ENCODE measurements at places on chromosomes 2 and 18.

- H3K4me1 ChIP-seq: peaks cover 30% of the 10 kb centered on the region
- peak overlapping the region; percentile 93 for H3K27ac ChIP-seq
- peaks cover 72% of the 10 kb centered on the region for H3K27me3 ChIP-seq
- H3K4me3 ChIP-seq: peak overlapping the region; percentile 80
- H3K36me3 ChIP-seq: no peaks in the 10 kb centered on the region
Measured at GRCh38 chr2:218896501-218897393, 16.1 kb downstream of the WNT10A start.

GRCh38 chr18:24420551-24420950, 5.9 kb upstream of the IMPACT start:
- DNase-seq: no peak
- peaks cover 25% of the 10 kb centered on the region for H3K27me3 ChIP-seq
- H3K36me3 ChIP-seq: no peaks in the 10 kb centered on the region
- no peak overlapping the region for H3K27ac ChIP-seq

GRCh38 chr2:15751477-15751876, 159.8 kb downstream of the DDX1 start:
- peaks cover 41% of the 10 kb centered on the region for H3K4me1 ChIP-seq
- no peak overlapping the region for H3K27ac ChIP-seq
- no peaks in the 10 kb centered on the region for H3K27me3 ChIP-seq
- H3K4me3 ChIP-seq: no peak overlapping the region
- no peaks in the 10 kb centered on the region for H3K36me3 ChIP-seq
- no peak for DNase-seq

DNA sequence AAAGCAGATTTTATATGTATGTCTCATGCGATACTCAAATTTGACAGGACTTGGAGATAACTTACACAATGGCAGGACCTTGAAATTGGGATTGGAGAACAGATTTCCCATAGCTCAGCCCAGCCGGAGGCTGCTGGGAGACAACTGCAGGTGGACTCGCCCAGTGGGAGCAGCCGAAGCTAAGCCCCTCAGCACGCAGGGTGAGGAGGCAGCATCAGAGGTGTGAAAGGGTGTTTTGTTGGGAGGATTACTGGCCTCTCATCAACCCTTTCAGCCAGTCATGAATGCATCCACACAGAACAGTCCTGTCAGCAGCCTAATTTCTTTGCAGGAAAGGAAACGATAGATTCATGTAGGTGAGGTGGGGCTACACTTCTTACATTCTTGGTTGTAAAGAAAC, 110.4 kb upstream of the DYNAP start:
- no peak for DNase-seq
- H3K27me3 ChIP-seq: peaks cover 37% of the 10 kb centered on the region
- no peak overlapping the region for H3K27ac ChIP-seq
- H3K4me3 ChIP-seq: no peak overlapping the region
- H3K36me3 ChIP-seq: no peaks in the 10 kb centered on the region

GRCh38 chr2:119864318-119864717, 104.6 kb downstream of the PTPN4 start:
- no peak overlapping the region for H3K4me3 ChIP-seq
- DNase-seq: no peak
- peaks cover 16% of the 10 kb centered on the region for H3K36me3 ChIP-seq
- peaks cover 5% of the 10 kb centered on the region for H3K4me1 ChIP-seq

DNA sequence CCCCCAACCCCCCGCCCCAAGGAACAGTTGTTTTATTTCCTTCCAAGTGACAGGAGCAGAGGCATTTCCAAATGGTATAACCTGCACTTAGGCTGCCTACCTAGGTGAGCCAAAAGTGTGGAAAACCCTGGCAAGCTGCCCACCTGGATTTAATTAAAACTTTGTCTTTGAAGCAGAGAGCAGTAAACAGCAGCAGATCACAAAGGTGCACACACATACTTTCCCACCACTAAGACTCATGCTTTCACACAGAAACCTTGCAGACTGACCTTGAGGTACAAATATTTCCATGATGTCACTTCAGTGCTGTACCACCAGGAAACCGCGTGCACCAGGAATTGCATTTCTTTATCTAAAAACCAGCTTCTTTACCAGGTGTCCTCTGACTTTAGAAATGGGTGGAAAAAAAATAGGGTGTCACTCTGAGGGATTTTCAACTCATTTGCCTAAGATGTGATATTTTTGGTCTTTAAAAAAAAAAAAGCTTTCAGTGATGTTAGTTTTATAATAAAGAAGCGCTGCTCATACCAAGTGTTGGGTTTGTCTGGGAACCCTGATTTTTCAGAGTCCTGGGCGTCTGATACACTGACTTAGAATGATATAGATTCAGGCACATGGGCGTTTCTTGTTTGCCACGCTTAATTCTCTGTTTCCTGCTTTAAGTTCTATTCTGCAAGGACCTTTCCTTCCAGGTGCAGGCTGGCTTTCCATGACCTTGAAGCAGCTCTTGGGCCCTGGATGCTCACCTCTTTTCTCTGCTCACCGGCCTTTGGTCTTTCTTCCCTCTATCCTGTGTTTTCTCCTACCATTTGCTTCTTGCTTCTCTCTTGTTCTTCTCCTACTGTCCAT, 70.7 kb upstream of the BCL2L11 start:
- no peak overlapping the region for H3K4me3 ChIP-seq
- no peak for DNase-seq
- no peaks in the 10 kb centered on the region for H3K36me3 ChIP-seq
- peaks cover 30% of the 10 kb centered on the region for H3K27me3 ChIP-seq

DNA sequence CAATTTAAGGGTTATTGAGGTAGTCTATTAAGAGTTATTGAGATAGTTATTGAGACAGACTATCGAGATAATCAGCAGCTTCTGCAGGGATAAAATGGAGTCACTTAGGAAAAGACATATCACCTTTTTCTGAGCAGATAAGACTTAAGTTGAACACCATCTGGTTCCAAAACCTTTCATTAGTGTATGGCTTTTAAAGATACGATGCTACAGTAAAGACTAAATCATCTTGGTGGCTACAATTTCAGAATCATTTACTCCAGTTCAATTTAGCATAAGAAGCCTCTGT, 68.6 kb upstream of the DNAJC10 start:
- H3K4me3 ChIP-seq: no peak overlapping the region
- H3K27ac ChIP-seq: no peak overlapping the region
- H3K4me1 ChIP-seq: peaks cover 4% of the 10 kb centered on the region
- no peak for DNase-seq

- peak; percentile 48 for DNase-seq
- peaks cover 6% of the 10 kb centered on the region for H3K27me3 ChIP-seq
- no peak overlapping the region for H3K27ac ChIP-seq
- no peak overlapping the region for H3K4me3 ChIP-seq
Measured at GRCh38 chr18:13543811-13544732, 182.3 kb downstream of the FAM210A start.

GRCh38 chr2:176136374-176137251, 7.1 kb downstream of the HOXD8 start:
- H3K27ac ChIP-seq: peak overlapping the region; percentile 78
- H3K27me3 ChIP-seq: peaks cover 96% of the 10 kb centered on the region
- DNase-seq: no peak
- H3K4me1 ChIP-seq: peaks cover 20% of the 10 kb centered on the region
- H3K36me3 ChIP-seq: peaks cover 3% of the 10 kb centered on the region
- H3K4me3 ChIP-seq: peak overlapping the region; percentile 90

- no peaks in the 10 kb centered on the region for H3K27me3 ChIP-seq
- H3K4me1 ChIP-seq: peaks cover 4% of the 10 kb centered on the region
- no peak overlapping the region for H3K27ac ChIP-seq
- DNase-seq: no peak
- no peak overlapping the region for H3K4me3 ChIP-seq
- H3K36me3 ChIP-seq: peaks cover 12% of the 10 kb centered on the region
Measured at GRCh38 chr2:24209389-24210105, 34.7 kb downstream of the FAM228A start.
